ENCODE measurements at places on chromosomes 12 and 14.

GRCh38 chr12:130849561-130850417 lies 10.7 kb upstream of the STX2 start:
- DNase-seq, result no peak

DNA sequence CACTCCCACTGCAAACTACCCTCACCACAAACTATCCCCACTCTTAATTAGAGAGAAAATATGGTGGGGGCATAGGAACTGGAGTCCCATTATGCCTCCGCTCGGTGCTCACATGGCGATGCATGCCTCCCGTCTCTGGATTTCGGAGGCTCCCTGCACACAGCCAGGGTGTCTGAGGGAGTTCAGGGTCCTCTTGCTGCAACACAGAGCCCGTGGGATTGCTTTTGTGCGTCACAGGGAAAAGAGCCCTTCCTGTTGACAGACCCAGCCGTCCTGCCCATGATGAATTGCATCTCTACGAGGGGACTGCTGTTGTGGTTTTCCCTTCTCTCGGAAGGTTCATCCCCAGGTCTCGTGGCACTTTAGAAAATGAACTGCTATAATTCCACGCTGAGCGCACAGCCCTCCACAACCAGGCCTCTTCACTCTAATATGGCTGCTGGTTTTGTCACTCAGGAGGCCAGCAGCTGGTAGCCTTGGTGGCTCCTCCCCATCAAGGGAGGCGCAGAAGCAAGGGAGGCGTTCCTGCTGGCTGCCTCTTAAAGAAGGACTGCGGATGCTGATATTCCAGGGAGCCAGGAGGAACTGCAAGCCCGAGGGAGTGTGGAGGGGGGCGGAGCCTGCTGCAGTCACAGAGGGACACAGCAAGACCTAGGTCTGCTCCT lies 158.0 kb downstream of the KCNA5 start:
- no peak for DNase-seq

GRCh38 chr14:58731465-58732293 lies 93.9 kb downstream of the DACT1 start:
- DNase-seq, result peak; percentile 100

- DNase-seq, result no peak
Observed at GRCh38 chr14:67917006-67917405, 97.4 kb downstream of the RAD51B start.

DNA sequence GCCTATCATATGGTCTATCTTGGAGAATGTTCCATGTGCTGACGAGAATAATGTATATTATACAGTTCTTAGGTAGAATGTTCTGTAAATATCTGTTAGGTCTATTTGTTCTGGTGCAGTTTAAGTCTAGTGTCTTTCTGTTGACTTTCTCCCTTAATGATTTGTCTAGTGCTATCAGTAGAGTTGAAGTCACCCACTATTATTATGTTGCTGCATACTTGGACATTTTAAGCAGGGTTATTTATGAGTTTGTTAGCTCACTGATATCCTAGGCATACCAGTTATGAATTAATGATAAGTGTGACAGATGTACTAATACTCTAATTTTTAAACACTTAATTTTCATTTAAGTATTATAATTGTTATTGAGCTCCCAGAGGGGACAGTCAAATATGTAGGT lies 292.5 kb downstream of the AKAP6 start:
- DNase-seq, result no peak

- no peak for DNase-seq
Observed at GRCh38 chr12:111544032-111544431, 55.1 kb downstream of the ATXN2 start.

GRCh38 chr14:83312511-83312910 lies 1778.9 kb upstream of the SEL1L start:
- no peak for DNase-seq

GRCh38 chr12:109435428-109436187 lies 41.5 kb downstream of the KCTD10 start:
- no peak for DNase-seq

GRCh38 chr12:51678086-51678724 lies 87.2 kb downstream of the SCN8A start:
- peak; percentile 55 for DNase-seq

DNA sequence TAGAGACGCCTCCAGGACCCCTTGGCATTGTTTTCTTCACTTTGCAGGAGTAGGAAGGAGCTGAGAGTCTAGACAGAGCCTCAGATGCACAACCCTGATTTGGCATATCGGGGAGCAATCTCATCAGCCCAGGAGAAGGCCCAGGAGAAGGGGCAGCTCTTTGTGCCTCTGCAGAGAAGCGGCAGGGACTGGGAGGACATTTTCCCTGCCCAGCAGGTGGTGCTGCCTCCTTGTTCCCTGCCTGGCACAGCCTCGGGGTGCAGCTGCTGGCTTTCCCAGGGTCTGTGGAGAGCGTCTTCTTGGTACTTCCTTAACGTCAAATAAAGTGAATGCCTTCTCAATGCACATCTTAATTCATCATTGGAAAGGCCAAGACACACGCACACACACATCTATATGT lies 419.5 kb downstream of the TMEM121 start:
- DNase-seq, result no peak

DNA sequence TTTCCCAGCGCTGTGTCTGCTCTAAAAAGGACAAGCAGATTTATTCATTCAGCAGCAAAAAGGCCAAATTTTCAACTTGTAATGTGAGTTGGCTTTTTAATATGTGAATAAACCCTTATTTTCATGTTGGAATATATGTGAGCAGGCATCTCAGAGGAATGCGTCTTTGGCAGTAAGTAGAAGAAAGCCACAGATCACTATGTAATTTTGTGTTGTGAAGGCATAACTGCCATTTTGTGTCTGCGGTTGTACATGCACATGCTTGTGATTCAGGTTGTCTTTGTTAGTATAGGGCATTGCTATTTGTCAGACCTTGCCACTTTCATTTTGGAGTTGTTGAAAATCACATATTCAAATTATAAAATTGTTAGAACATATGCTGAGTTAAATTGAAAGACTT lies 398.8 kb upstream of the RGS6 start:
- peak; percentile 58 for DNase-seq

DNA sequence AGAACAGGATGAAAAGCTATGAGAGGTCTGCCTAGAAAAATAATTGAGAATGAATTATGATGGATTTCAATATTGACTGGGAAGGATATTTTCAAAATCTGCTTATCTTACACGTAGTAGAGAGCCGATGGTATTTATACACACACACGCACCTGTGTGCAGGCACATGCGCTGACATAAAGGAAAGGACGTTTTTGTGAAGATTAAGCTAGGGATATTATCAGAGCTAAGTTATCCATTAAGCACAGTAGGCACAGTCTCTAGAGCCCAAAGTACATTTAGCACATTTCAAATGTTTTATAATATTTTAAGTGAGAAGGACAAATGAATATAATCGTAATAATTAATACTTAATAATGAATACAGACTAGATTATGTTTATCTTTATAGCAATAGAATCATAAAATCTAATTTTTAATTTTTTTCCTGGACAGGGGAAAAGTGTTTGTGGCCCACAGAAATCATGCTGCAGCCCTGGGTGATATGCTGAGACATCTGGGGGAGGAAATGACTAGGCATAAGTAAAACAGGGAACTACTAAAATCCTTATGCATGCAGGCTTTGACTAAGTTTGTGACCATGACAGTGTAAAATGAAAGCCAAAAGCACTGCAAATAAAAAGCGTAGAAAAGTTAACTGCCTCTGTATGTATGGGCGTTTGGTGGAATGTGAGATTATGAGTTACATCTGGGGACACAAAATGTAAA lies 146.1 kb downstream of the KITLG start:
- peak; percentile 55 for DNase-seq

DNA sequence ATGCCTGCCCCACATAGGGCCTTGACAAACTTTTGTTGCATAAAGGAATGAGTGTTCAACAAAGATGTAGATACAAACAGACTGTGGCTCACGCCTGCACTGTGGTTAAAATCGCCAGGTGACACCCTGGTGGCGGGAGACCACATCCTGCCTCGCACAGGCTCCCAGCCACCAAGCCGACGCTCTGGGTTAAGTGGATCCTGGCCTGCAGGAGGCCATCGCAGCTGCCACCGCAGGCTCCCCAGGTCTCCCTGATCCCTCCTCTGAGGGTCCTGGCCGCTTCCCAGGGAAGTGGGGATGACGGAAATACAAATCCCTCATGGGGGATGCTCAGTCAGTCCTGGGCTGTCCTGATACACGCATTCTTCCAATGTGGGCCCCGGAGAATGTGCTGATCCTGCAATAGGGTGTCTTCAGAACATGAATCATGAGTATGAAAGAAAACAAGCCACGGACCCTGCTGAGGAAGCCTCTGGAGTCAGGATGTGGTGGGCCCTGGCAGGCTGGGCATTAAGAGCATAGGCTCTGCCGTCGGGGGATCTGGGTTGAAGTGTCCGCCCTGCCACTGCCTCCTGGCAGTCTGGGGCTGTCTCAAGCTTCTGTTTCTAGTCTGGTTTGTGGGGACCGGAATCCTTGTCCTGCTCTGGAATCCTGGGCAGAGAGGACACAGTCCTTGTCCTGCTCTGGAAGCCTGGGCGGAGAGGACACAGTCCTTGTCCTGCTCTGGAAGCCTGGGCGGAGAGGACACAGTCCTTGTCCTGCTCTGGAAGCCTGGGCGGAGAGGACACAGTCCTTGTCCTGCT lies 53.5 kb upstream of the BEGAIN start:
- DNase-seq, result no peak

GRCh38 chr14:55816225-55816624 lies 236.2 kb downstream of the KTN1 start:
- DNase-seq, result no peak

- DNase-seq, result no peak
Observed at GRCh38 chr14:91376547-91377477, 40.8 kb downstream of the CCDC88C start.

DNA sequence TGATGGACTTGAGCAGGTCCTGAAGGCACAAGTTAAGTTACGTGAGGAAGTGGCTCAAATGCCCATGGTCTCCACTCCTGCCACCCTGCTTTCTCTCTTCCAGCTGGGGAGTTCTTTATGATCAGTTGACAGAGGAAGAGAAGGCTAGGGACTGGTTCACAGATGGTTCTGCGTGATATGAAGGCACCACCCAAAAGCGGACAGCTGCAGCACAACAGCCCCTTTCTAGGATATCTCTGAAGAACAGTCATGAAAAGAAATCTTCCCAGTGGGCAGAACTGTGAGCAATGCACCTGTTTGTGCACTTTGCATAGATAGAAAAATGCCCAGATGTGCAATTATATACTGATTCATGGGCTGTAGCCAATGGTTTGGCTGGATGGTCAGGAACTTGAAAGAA lies 162.4 kb upstream of the FSCB start:
- no peak for DNase-seq

GRCh38 chr12:70577283-70577634 lies 60.0 kb downstream of the PTPRB start:
- no peak for DNase-seq

GRCh38 chr12:128583453-128583852 lies 240.3 kb downstream of the SLC15A4 start:
- DNase-seq, result no peak

GRCh38 chr14:99774556-99775307 lies 18.5 kb upstream of the EML1 start:
- peak; percentile 46 for DNase-seq

GRCh38 chr14:53539489-53540126 lies 386.5 kb upstream of the DDHD1 start:
- DNase-seq, result peak; percentile 87

DNA sequence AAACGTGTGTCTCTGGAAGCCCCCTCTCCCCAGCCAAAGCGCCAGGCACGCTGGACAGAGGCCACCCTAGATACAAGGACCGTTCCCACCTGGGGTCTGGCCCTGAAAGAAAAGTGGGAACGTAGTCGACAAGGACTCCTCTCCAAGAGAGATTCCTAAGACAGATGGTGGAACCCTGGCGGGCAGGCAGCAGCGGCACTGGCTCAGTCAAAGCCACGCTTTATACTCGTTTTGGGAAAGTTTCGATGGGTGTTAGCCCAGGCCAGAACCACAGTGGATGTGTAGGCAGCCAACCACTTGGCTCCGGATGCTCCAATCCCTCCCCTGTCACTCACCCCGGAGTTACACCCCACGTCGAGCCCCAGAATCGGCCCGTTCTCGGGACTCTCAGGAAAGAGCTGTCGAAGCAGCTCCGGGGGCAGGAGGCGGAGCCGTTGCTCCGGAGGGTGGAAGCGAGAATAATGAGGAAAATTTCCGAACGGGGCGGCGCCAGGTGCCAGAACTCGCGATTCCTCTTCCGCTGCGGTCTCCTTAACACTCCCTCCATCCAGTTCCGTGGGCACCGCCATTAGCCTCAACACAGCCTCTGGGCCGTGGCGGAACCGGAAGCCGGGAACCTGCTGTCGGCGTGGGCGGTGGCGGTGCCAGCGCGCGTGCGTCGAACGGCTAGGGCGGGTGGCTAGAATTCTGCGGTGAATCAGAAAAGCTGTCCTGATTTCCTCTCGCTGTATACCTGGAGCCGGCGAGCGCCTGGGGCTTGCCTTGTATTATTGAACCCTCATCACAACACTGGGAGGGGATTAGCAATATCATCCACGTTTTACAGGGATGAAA lies at the start of gene BCDIN3D:
TSS of gene BCDIN3D (minus strand) at position 588 of the 834 bp plus-strand sequence. CDS start at position 569, 19 bp downstream.
- peak; percentile 91 for DNase-seq

- DNase-seq, result no peak
Observed at GRCh38 chr12:132190012-132190755, 45.9 kb downstream of the NOC4L start.
